ENCODE measurements at places on chromosomes 1 and 21.
A peak's percentile ranks its signal among the peaks of the same experiment; 100 is the strongest.

GRCh38 chr1:109477821-109478220 lies 5.9 kb upstream of the ATXN7L2 start:
- no peak for DNase-seq

GRCh38 chr1:111249960-111250359 lies 22.4 kb downstream of the CHI3L2 start:
- no peak for DNase-seq

GRCh38 chr1:227779685-227780084 lies 35.8 kb upstream of the PRSS38 start:
- no peak for DNase-seq

DNA sequence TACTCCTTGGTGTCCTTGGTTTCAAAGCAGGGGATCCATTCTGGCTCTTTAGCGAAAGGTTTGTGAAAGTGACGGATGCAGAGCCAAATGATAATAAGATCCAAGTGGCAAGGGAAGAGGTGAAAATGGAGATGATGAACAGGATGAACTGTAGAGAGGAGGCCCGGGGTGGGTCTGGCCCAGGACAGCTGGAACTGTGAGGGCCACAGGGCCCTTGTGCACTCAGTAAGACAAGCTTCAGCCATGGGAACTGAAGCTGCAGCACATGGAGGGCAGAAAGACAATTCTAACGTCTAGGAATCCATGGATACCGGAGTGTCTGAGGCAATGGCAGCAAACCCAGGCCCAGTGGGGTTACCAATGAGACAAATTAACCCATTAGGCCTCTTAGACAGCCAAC lies 4.8 kb downstream of the KCNA2 start:
- DNase-seq: no peak

DNA sequence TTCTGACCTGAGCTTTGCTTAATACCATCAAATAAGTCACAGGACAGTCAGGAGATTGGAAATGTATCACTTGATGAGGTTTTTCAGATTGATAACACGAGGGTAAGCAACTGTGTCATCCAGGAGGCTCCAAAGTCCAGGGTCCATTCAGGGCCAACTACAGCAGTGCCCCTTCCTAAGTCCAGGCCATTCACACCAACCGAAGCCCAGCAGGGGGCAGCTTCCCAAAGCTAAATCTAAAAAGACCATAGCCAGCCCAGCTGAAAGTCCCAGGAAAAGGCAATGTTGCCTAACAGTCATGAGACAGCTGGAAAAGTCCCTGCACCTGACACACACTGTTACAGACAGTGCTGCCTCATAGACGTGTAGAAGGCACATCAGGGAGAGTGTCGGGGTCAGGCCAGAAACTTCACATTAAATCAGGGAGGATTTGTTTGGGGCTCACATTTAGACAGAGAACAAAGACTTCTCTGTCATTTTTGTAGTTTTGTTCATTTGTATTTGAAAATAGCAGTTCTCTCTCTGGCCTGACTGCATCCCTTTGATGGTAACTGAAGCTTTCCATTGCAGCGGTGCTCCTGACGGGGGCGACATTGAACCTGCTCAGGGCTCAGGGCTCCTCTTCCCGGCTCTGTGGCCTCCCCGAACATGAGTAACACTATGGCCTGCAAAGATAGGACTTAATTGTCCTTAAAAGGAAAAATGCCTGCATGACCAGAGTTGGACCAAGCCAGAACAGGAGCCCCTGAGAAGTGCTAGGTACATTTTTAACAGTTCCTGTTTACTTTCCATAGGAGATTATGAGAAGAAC lies 200.4 kb downstream of the NRIP1 start:
- DNase-seq: peak; percentile 31

DNA sequence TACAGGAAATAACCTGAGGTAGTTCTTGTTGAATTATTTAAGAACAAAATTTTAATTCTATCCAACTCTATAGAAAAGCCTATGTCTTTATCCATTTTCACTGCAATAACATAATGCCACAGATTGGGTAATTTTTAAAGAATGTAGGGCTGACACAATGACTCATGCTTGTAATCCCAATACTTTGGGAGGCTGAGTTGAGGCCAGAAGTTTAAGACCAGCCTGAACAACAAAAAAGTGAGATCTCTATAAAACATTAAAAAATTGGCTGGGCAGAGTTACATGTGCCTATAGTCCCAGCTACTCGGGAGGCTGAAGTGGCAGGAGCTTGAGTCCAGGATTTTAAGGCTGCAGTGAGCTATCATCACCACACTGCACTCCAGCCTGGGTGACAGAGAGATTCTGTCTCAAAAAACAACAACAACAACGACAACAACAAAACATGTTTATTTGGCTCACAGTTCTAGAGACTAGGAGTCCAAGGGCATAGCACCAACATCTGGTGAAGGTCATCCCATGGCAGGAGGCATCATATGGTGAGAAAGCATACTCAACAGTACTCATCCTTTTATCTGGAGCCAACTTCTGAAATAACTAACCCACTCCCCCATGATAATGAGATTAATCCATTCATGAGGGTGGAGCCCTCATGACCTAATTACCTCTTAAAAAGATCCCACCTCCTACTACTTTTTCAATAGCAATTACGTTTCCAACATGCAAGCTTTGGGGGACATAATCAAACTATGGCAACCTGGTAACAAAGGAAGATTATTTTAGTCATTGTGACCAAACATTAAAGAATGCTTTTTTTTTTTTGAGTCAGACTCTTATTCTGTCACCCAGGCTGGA lies 59.6 kb downstream of the ABL2 start:
- no peak for DNase-seq

DNA sequence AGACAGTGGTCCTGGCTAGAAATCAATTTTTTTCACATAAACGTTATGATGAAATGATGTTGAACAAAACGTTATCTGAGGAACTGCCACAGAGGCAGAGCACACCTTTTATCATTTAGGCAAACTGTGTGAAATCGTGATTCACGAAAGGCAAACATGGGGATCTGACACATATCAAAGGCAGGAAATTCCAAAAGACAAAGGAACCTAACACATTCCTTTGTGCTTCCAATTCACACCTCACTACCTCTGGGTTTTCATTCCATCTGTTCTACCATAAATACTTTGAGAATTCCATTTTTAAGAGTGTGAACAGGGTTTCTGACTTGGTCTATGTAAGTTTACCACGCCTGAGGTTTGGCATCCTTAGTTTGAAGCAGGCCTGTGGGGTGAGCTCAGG lies 119.5 kb upstream of the KRTAP19-8 start:
- DNase-seq: no peak

DNA sequence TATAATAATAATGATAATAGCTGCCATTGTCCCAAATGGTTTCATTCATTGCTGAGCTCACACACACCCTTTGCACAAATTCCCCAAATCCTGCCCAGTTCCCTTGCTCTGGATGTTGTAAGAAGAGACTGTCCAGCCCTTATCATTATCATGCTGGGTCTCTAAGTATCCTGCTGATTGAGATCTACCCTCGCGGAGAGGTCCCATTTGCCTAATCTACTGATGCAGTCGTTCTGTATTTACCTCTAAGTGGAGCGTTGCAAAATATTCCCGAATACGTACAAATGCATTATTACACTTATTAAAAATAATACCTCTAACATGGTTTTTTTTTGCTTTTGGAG lies 51.2 kb downstream of the TNFRSF8 start:
- DNase-seq: no peak

GRCh38 chr1:31571340-31572295 lies 4.7 kb upstream of the TINAGL1 start:
- DNase-seq: no peak

- no peak for DNase-seq
Observed at GRCh38 chr1:38044221-38045215, 2.1 kb downstream of the POU3F1 start.

- DNase-seq: no peak
Observed at GRCh38 chr1:212649020-212649419, 40.5 kb downstream of the ATF3 start.

- no peak for DNase-seq
Observed at GRCh38 chr1:113793878-113794834, 18.1 kb downstream of the RSBN1 start.

DNA sequence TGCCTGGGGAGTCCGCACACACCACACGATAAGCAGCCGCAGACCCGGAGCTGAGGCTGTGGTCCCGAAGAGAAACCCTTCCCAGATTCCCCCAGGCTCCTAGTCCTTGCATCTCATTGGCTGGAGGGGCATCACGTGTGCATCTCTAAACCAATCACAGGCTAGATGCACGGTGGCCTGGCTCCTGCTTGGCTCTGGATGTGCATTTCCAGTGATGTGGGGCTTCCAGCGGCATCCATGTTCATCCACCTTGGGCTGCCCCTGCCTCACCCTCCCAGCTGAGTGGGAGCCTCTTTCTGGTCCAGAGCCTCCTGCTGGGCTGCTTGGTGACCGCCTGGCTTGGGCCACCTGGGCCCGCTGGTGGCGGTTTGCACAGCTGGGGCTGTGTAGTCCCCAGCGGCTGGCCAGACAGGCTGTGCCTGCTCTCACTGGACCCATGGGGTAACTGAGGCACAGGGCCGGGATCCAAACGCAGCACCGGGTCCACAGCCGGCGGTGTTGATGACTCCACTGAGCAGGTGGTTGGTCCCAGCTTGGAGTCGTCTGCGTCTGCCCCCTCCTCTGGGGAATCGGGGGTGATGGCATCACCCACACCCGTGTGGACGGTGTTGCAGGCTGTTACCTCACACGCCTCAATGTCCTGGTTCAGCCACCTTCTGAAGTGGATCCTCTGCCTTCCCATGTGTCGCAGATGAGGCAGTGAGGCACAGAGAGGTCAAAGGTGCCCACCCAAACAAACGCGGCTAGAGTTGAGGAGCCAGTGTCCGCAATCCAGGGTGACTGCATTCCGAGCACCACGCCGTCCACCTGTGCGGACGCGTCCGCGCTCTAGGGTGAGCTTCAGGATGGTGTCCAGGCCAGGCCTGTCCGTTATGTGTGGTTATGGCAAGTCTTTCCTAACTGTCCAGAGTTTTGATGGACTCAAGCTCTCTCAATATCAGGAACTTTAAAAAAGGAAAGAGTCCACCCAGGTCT lies 41.3 kb downstream of the COL6A1 start:
- no peak for DNase-seq

GRCh38 chr1:112772781-112773180 lies 57.6 kb upstream of the PPM1J start:
- no peak for DNase-seq

GRCh38 chr1:48061162-48062136 lies 64.3 kb upstream of the TRABD2B start:
- peak; percentile 13 for DNase-seq

- DNase-seq: no peak
Observed at GRCh38 chr1:43243299-43243698, 26.5 kb upstream of the TMEM125 start.

- DNase-seq: no peak
Observed at GRCh38 chr21:26845759-26846035, 488 bp upstream of the ADAMTS1 start.

GRCh38 chr1:224704107-224704735 lies 88.1 kb downstream of the CNIH3 start:
- no peak for DNase-seq

- no peak for DNase-seq
Observed at GRCh38 chr1:227904541-227905335, 43.0 kb downstream of the WNT9A start.

DNA sequence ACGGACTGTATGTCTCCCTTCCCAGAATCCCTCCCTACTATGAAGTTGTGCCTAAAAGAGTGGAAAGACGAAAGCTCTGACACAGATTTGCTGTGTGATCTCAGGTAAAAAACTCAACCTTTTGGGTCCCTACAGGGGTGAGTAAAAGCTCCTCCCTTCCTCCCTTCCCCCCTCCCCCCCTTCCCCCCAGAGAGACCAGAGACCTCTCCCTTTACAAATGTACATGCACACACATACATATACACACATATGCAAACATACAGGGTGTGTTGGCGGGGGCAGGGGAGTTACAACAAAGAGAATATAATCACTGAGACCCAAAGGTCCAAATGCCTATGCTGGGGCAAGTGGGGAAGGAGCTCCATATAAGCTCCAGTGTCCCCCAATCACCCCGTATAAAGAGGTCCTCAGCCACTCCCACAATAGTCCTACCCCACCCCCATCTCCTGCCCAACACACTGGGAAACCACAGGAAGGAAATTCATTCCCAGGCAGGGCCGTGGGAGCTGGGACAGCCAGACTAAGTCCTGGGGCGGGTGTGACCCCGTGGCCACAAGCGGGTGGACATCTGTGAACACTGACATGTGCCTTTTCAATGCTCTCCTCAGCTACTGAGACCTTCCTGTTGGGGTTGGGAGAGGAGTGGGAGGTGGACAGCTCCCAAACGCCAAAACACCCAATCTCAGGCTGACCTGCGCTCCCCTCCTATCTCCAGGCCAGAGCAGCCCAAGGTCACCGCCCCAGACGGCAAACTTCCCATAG lies 2.0 kb downstream of the MEF2D start:
- no peak for DNase-seq

DNA sequence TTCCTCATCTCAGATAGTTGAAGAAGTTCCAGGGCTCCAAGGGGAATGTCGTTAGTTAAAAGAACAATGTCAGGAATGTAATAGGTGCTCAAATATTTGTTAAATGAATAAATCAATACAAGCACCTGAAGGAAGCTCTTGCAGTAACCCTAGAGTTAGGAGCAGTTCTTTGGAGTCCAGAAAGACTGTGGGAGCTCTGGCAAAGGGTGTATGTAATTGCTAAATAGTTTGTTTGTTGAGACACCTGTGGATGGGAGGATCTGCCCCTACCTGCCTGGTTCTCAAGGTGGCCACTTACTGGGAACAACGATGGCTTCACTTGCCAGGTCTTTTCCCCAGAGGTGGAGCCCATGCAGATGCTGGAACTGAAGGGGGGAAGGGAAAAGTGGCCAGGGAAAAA lies 27.5 kb upstream of the JUN start:
- DNase-seq: no peak

- no peak for DNase-seq
Observed at GRCh38 chr1:204240233-204240632, 26.4 kb upstream of the GOLT1A start.

GRCh38 chr21:46098303-46099141 lies 610 bp downstream of the COL6A2 start:
- DNase-seq: peak; percentile 0

GRCh38 chr1:105317976-105318375 lies 1568.3 kb downstream of the AMY1C start:
- no peak for DNase-seq

- DNase-seq: no peak
Observed at GRCh38 chr1:106926803-106927582, 129.5 kb upstream of the PRMT6 start.

GRCh38 chr1:232704694-232705680 lies 75.1 kb upstream of the SIPA1L2 start:
- DNase-seq: no peak

- DNase-seq: peak; percentile 65
Observed at GRCh38 chr1:156356875-156357534, 12.0 kb upstream of the RHBG start.

DNA sequence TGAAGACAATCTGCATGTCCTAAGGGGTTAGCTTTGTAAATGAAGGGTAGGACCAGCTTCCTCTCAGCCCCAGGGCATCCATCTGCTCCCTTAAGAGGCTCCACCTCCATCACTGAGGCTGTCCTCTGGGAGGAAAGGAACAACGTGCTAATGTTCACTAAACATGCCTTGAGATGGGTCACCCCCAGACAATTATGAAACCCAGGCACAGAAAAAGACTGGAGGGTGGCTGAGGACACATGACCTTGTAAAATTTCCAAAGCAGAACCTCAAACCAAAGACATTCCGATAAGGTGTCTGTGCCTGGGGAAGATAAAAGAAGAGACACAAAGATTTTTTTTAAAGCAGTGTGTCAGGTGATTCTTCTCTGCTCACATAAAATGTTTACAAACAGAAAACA lies 37.6 kb upstream of the ZNF124 start:
- no peak for DNase-seq
